Stimulated activated CD8-positive, alpha-beta memory T cell treated with anti-CD3 and anti-CD28 coated beads, Interleukin-15, amount 100 ng/mL, for 1 hour (primary cell): ENCODE measurements at places on chromosomes 6 and 20.

GRCh38 chr6:44145839-44146238 is 12.8 kb upstream of the CAPN11 start:
- DNase-seq = no peak

GRCh38 chr6:32945953-32946352 is 5.1 kb upstream of the HLA-DMB start:
- no peak for DNase-seq

GRCh38 chr6:16635291-16635809 is 125.9 kb downstream of the ATXN1 start:
- DNase-seq = no peak

DNA sequence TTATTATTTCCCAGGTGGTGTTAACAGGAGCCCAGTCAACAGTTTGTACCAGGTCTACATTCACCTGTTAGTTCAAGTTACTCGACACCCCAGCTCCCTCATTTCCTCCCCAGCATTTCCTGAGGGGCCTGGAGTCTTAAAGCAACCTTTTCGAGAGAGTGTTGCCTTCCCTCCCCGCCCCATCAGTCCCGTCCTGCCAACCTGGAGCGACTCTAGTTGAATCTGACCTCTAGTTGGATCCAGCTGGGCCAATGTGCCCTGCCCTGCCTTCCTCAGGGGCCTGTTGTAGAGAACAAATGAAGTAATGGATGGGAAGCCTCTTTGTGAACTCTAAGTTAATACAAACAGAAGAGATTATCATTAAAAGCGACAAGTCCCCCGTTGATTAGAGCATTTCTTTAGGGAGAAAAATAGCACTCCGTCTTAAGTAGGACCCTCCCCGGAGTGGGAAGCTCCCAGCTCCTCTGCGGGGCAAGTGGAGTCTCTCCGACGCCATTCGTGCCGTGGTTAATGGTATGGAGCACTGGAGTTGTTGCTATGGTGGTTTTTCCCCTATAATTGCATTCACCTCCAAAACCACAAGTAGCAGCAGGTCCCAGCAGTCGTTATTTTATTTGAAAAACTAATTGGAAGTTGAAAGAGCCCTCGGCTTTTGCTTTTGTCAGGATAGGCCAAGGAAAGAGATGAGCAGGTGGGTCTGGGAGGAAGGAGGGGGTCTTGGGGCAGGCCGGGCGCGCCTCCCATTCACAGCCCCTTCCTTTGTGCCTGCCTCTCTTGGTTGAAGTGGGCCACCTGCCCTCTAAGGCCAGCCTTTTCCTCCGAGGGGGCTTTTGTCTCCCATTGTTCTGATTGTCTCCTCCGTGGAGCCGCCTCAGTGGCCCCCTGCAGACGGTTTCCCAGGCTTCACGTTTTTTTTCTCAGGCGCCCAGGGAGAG is 16.1 kb downstream of the GHRH start:
- DNase-seq = no peak

DNA sequence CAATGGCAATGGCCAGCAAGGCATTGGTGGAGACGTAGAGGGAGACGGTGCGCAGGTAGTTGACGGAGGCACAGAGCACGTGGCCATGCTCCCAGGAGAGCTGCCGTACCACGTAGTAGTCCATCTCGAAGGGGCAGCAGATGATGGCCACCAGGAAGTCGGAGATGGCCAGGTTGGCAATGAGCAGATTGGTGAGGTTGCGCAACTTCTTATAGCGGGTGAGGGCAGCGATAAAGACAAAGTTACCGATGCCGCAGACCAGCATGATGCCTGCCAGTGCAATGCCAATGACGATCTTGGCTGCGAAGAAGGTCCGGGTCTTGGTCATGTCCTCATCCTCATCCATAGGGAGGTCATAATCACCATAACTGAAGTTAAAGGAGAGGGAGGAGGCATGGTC is 2.8 kb downstream of the PROKR2 start:
- no peak for DNase-seq

- DNase-seq = no peak
Measured at GRCh38 chr6:11460001-11460668, 77.4 kb upstream of the TMEM170B start.

DNA sequence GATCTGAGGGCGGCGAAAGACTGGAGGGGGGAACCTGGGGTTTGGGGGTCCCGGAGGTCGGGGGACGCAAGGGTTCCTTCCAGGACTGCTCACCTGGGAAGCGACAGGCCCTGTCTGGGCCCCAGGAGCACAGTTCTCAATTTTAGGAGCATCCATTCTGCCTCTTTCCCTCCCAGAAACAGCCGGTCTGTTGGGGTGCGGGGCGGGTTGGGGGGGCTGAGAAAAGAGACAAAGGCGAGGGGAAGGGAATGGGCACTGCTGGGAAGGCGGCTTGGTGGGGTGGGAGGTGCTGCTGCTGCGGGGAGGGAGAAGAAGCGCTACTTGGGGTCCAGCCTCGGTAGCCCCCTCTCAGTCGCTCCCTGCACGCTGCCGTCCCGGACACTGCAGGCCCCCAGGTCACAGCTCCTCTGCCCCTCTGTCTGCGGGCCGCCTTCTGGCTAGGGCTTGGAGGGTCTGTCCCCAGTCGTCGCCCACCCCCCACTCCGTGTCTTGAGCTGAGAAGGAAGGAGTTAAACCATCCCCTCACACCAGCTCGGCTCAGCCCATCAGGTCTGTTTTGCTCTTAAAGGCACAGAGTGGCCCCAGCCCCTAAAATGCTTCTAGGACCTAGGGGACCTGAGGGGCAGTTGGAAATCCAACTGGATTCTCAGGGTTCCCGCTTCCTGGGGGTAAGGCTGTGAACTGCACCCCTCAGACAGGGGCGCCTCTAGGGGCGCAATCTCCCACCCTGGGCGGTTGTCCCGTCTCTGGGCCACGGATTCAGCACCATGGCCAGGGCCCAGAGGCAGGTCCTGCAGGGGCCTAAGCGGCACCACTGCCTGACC is 690 bp downstream of the GDAP1L1 start:
- no peak for DNase-seq

DNA sequence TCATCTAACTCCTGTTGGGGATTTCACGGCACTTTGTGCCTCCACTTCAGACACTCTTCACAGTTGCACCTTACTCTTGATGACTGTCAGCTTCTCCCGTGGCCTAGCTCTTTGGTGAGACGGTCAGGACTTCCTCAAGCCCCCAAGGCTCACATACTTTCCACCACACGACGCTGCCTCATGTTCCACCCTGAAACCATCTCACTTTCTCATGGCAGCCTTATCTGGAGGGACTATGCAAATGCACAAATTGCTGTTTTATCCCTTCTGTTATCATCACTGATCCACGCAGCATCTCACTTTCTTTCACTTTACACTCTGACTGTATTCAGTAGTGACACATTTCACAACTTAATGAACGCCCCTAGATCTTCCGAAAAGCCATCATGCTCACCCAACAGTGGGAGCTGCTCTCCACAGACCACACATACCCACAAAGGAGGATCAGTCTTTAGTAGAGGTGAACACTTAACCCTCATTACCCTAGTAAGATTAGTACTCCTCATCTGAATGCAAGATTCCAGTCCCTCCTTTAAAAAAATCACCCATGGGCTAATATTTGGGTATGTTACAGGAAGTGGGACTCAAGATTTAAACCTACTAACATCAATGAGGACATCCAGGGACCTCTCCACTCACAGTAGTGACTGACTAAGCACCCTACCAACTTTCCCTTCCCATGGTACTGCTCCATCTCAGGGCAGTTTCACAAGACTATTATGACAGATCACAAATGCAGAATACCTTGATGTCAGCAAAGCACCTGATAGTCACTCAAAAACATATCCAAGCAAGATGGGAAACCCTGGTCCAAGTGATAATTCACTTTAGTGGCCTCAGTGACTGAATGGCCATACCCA is 35.4 kb downstream of the FYN start:
- no peak for DNase-seq

DNA sequence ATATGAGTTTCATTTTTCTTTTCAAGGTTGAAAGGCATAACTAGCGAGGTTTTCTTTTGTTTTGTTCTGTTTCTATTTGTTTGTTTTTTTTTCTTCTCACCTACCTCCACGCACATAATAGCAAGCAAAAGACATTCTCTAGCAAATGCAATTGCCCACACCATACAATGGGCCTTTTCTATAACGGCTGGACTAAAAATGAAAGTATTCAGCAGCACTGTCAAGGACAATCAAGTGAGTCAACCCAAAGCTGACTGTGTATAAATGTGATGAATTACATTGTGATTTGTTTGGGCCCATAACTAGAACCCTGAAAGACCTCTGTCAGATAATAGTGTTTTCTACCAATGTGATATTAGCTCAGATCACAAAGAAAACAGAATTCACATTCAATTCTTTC is 496.7 kb downstream of the RNF144B start:
- DNase-seq = no peak

DNA sequence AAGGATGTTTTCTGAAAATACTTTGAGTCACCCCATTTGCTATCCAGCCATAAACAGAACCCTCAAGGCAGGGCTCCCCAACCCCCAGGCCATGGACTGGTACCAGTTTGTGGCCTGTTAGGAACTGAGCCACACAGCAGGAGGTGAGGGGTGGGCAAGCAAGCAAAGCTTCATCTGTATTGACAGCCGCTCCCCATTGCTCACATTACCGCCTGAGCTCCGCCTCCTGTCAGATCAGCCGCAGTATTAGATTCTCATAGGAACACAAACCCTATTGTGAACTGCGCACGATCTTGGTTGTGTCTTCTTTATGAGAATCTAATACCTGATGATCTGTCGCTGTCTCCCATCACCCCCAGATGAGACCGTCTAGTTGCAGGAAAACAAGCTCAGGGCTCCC is 543.8 kb downstream of the CBLN4 start:
- no peak for DNase-seq

DNA sequence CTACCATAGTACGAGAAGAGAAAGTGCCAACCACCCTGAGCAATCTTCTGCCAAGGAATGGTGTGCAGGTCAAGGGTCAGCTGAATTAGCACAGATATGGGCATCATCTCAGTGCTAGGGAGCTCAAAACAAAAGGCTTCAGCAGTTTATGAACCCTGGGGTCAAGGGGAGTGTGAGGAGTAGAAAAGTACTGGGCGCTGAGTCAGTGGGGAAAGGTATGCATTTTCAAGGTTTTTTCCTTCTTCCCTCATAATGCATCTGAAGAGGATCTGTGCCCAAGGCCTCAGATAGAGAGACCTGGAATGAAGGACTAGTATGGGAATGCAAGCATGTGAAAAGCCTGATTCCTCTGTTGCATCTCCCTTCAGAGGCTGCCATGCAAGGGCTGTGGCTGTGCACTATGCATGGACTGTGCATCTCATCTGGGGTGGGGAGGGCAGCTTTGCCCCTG is 81.7 kb downstream of the PERP start:
- no peak for DNase-seq

GRCh38 chr20:57947421-57948179 is 237.8 kb upstream of the PMEPA1 start:
- DNase-seq = no peak

- no peak for DNase-seq
Measured at GRCh38 chr6:81891874-81892273, 139.4 kb upstream of the TENT5A start.

- no peak for DNase-seq
Measured at GRCh38 chr6:49826743-49827406, 39.5 kb downstream of the CRISP1 start.

- DNase-seq = no peak
Measured at GRCh38 chr20:10987651-10988383, 314.0 kb upstream of the JAG1 start.
